Epithelial cell of proximal tubule (primary cell): ENCODE measurements at places on chromosomes 12 and 14. TPM values are rescaled to one million over a fixed set of nuclear protein-coding genes. Genes with fewer than 3 reads are reported as not detected.

The SUDS3 gene
- total RNA-seq, result 25.9 and 27.3 TPM in 2 replicates

The RHEBL1 gene
- 1.6 and 2.3 TPM in 2 replicates for total RNA-seq

The NPAS3 gene
- 0.07 and 0.35 TPM in 2 replicates for total RNA-seq

The TAS2R42 gene
- total RNA-seq, result not detected in 2 replicates

The HPD gene
- total RNA-seq, result 0.12 TPM in 1 of 2 replicates, not detected in the other

The KRT71 gene
- total RNA-seq, result not detected in 2 replicates

The IFNG-AS1 gene
- not detected in 2 replicates for total RNA-seq

The CD4 gene
- total RNA-seq, result 0.07 and 0.75 TPM in 2 replicates

The VWF gene
- total RNA-seq, result 0.06 and 0.07 TPM in 2 replicates

The ADCY4 gene
- 1.6 and 8.0 TPM in 2 replicates for total RNA-seq

The FITM1 gene
- total RNA-seq, result not detected in 2 replicates

The RNASE1 gene
- 0.40 TPM in 1 of 2 replicates, not detected in the other for total RNA-seq

The HOXC12 gene
- total RNA-seq, result not detected in 2 replicates

The ADGRD1 gene
- not detected in 2 replicates for total RNA-seq

The TAS2R19 gene
- total RNA-seq, result not detected in 2 replicates

The C12orf56 gene
- total RNA-seq, result 0.29 and 0.65 TPM in 2 replicates

The GLS2 gene
- 0.29 and 2.9 TPM in 2 replicates for total RNA-seq

The COPZ1 gene
- 107 and 144 TPM in 2 replicates for total RNA-seq

The PTPRB gene
- 1.6 and 2.5 TPM in 2 replicates for total RNA-seq

The GDF3 gene
- not detected in 2 replicates for total RNA-seq

The OSGEP gene
- total RNA-seq, result 24.6 and 59.7 TPM in 2 replicates

The SMIM41 gene
- not detected in 2 replicates for total RNA-seq

The LRRC10 gene
- total RNA-seq, result not detected in 2 replicates

The ADAMTS20 gene
- total RNA-seq, result under 0.01 and 0.06 TPM in 2 replicates

The OASL gene
- 0.12 and 0.29 TPM in 2 replicates for total RNA-seq

The APEX1 gene
- 321 and 381 TPM in 2 replicates for total RNA-seq

The DLK1 gene
- total RNA-seq, result not detected in 2 replicates

The PLEKHD1 gene
- total RNA-seq, result under 0.01 and 0.07 TPM in 2 replicates

The RNF212B gene
- not detected in 2 replicates for total RNA-seq

The RGS6 gene
- not detected in 2 replicates for total RNA-seq

The LIN7A gene
- 2.2 and 2.3 TPM in 2 replicates for total RNA-seq

The ZNF219 gene
- total RNA-seq, result 11.2 and 18.6 TPM in 2 replicates

The BATF gene
- 0.94 TPM in 1 of 2 replicates, not detected in the other for total RNA-seq

The ACOT6 gene
- total RNA-seq, result 0.07 TPM in 1 of 2 replicates, not detected in the other

The FOXG1 gene
- total RNA-seq, result 0.06 and 0.14 TPM in 2 replicates

The STAT2 gene
- total RNA-seq, result 39.2 and 48.2 TPM in 2 replicates

The IGF1 gene
- 0.06 TPM in 1 of 2 replicates, not detected in the other for total RNA-seq

The PIP4P1 gene
- total RNA-seq, result 16.3 and 19.1 TPM in 2 replicates

The GPR84 gene
- not detected in 2 replicates for total RNA-seq

The NTS gene
- 0.51 TPM in 1 of 2 replicates, not detected in the other for total RNA-seq

The EFS gene
- 5.0 and 15.2 TPM in 2 replicates for total RNA-seq

The TEX52 gene
- not detected in 2 replicates for total RNA-seq
